ENCODE measurements at places on chromosomes 5 and 9.

- DNase-seq: peak; percentile 50
These were observed 30.1 kb upstream of the MUSK start for GRCh38 chr9:110638381-110638954.

GRCh38 chr5:168843277-168844015 is 264.3 kb upstream of the PANK3 start:
- DNase-seq: no peak

GRCh38 chr5:131206772-131207171 is 36.0 kb downstream of the LYRM7 start:
- DNase-seq: no peak

DNA sequence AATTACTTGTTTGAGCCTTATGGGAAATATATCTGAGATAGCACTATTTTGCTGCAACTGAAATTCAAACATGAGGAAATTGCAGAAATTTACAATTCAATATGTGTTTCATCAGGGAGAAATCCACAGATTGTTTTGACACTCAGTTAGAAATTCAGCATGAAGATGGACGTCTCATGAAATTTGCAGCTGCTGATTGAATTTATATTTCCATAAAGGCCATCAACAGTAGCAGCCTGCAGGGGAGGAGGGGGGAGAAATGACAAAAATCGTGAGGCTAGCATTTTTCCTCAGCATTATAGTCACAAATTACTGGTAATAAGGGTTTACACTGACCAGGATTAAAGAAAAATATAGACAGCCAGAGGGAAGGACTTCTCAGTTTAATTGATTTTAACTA is 81.0 kb downstream of the NDUFAF2 start:
- no peak for DNase-seq

DNA sequence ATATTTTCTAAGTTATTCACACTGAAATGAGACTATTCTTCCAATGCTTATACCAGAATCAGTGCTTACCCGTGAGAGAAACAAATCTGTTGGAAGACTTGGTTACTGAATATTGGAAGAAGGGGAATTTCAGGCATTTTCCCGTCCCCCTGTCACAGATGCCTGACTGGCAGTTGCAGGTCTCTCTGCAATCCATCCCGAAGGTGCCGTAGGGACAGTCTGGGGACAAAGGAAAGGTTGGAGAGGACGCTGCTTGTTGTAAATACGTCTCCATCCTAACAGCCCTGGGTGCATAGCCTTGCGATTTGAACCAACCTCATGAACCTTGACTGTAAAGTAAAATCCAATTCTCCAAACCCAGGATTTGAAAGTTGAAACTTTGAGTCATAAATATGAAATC is 3.5 kb downstream of the ESM1 start:
- DNase-seq: no peak

DNA sequence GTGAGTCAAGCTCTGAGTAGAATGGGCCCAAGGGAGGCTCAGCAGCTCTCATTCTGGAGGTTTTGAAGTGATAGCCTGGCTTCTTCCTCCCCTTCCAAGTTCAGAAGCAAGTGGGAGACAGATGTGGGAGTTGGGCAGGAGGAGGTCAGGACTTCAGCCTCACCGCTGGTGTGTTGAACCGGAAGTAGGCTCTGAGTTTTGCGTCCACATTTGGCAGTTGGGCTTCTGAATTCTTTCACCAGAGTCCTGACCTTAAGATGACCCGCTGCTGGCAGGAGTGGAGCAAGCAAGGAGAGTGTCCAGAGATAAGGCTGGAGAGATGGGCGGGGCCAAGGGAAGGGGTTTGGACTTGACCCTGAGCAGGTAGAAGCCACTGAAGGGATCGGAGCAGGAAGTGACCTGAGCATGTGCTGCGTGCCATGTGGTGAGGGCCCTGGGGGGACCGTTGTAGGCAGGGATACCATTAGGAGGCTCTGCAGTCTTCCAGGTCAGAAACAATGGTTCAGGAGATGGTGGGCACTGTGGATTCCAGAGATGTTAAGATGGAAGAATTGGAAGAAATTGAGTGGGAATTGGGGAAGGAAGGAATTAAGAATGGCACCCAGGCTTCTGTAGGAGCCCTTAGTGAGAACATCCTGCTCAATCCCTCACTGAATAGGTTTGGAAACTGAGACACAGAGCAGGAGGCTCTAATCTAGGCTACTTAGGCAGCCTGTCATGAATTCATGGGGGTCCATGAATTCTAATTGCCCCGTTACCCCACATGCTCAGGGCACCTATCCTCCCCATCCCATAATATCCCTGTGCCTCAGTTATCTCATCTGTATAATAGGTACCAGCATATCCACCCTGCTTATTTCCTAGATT is 25.9 kb downstream of the GALNT12 start:
- no peak for DNase-seq

GRCh38 chr5:84816746-84817547 is 432.3 kb upstream of the EDIL3 start:
- no peak for DNase-seq

DNA sequence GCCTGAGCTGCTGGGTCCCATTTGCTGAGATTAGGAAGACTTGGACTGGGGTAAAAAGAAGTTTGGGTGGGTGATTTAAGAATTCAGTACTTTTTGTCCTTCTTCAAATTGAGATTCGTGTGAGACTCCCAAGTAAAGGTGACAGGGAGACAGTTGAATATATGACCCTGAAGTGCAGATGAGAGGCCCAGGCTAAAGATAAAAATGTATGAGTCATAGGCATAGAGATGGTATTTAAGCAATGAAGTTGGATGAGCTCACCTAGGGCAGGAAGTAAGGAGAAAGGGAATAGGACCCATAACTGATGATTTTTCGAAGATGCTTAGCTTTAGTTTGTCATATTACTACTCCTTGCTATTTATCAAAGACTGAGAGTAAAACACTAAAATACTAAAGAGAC is 255.9 kb upstream of the ADRA1B start:
- peak; percentile 3 for DNase-seq

GRCh38 chr9:105735366-105735765 is 41.0 kb downstream of the TMEM38B start:
- no peak for DNase-seq

DNA sequence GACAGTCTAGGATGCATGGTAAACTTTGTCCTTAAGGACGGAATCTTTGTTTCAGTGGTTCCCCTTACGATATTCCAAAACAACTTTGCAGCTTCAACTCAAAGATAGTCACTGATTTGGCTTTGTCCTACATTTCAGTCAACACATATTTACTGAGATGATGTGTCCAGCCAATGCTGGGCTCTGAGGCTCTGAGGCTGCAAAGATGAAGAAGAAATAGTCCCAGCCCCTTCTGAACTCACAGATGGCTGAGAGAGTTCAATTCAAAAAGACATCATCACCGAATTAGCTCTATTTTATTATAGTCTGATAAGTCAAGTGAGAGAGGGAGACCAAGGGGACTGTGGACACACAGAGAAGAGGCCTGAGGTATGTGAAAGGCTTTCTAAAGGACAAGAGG is 544.0 kb downstream of the ACTL7B start:
- DNase-seq: no peak

- no peak for DNase-seq
These were observed 59.7 kb upstream of the SNCAIP start for GRCh38 chr5:122252319-122252718.

DNA sequence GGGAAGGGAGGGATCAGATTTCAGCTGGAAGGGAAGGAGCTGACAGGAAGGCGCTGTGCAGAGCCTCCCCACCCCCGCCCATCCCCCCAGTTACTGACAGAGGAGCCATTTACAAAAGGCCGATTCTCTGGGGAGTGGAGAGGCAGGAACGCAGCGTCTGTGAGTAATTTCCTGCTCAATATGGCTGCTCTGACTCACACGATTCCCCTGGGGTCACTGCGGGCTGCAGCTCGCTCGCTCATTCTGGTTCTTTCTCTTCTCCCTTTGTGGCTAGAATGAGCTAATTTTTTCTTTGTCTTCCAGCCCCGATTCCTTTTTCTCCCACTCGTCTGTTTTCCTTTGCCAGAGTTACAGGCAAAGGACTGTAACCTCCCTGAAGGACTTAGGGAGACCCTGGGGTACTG is 28.8 kb downstream of the PTPA start:
- DNase-seq: peak; percentile 97

DNA sequence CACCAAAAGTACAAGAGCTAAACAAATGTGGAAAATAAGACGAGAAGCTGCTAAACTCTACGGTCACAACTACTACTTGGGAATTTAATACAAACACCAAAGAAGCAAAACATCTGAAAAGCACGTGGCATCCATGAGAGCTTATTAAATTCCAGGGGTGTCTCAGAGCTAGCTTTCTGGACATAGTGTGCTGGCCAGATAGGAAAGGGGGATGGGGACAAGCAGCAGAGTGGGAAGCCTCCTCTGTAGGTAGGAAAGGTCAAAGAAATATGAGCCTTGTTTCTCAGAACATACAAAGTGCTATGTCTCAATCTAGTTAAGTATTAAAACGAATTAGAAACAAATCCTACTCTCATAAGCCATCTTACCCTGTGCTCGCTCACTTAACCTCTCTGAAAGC is 51.3 kb upstream of the GOLPH3 start:
- no peak for DNase-seq

- no peak for DNase-seq
These were observed 122.4 kb upstream of the C6 start for GRCh38 chr5:41335596-41336181.

DNA sequence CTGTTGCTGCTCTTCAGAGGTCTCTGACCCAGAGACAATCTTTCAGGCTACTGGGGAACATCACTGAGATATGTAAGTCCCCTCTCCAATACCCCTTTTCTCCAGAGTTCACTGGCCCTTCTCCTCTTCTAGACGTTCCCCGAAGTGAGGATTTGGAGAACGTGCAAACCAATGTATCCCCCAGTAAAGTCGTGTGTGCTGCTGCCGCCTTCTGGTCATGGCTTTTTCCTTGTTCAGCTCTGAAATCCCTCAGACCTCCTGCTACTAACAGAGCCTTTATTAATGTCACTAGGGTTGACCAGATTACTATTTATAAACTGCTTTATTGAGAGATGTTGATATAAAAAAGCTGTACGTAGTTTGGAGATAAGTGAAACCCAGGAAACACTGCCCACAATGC is 1028.6 kb downstream of the CDH9 start:
- no peak for DNase-seq

- DNase-seq: no peak
These were observed 88.4 kb downstream of the SEMA4D start for GRCh38 chr9:89409466-89409865.

DNA sequence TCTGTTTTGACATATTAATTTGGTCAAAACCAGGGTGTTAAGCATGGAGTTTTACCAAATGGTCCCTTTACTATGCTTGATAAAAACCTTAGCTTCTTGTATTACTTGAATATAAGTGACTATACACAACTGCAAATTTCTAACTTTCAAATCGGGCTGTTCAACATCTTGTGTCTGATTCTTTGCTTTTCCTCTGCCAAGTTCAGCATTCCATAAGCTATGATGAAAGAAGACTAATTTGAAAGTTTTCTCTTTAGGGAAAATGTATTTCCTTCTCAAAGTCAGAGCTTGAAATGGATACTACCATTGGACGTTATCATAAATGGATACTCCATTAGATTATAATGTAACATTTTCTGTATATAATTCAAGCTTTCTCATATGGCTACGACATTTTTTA is 792.9 kb downstream of the EFNA5 start:
- DNase-seq: no peak

GRCh38 chr9:132411091-132411508 is 1.1 kb downstream of the CFAP77 start:
- DNase-seq: no peak

DNA sequence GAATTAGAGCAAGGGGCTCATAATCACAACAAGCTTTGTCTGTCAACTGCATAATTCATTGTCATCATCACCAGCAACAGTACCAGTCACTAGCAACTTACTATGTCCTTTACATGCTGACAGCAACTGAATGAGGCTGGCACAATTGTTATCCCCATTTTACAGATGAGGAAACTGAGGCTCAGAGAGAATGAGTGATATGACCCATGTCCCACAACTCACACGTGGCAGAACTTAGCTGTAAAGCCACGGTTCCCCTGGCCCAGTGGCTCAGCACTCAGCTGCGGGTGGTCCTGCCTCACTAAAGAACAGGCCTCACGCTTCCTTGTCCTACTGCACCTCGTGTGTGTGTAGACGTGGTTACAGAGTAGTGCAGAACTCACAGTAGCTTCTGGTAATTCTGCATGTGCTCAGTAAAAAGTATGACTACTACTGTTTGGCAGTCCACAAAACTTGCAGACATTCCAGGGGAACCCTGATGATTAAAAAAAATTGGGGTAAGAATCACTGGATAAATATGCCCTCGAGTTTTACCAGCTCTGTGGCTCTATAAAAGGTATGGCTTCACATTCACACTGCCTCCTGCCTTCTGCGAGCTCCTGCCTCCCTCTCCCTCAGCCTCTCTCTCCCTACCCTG is 30.2 kb downstream of the AFAP1L1 start:
- no peak for DNase-seq

- no peak for DNase-seq
These were observed 13.6 kb upstream of the FUBP3 start for GRCh38 chr9:130565792-130566191.

All from ACHN (cell line).